Vagina (tissue), 2 donors: ENCODE measurements at places on chromosomes 3 and 15. TPM values are rescaled to one million over a fixed set of nuclear protein-coding genes. Genes with fewer than 3 reads are reported as not detected.

The SLC41A3 gene
- 62.9 TPM for total RNA-seq

The TGM5 gene
- total RNA-seq = 8.3 TPM

The TMOD2 gene
- total RNA-seq = 18.4 TPM

The TMEM207 gene
- total RNA-seq = not detected

The NR2F2 gene
- total RNA-seq = 39.8 TPM
